NCI-H226 (cell line): ENCODE measurements at places on chromosomes 4 and X.

DNA sequence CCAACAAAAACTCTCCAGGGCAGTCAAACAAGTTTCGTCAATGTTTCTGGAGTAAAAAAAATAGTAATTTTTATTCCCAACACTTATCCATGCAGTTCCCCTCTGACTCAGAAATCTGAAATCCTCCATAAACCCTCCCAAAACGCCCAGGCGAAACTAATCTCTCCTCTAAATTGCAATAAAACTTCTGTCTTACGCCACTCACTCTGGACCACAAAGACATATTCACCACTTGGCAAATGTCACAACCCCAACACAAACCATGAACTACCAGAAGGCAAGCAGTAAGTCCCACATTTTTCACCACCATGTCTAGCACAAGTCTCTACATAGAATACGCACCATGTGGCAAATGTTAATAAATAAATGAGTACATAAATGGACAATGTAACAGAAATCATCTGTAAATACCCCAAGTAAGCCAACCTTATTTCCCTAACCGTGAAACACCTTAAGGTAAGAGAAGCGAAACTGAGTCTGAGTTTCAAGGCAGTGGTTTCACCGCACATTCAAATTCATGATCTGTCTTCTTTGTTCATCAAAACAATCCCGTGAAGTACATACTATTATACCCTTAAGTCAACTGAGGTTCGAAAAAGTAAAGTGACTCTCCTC lies 1.6 kb downstream of the PAPSS1 start:
- no peak for DNase-seq

DNA sequence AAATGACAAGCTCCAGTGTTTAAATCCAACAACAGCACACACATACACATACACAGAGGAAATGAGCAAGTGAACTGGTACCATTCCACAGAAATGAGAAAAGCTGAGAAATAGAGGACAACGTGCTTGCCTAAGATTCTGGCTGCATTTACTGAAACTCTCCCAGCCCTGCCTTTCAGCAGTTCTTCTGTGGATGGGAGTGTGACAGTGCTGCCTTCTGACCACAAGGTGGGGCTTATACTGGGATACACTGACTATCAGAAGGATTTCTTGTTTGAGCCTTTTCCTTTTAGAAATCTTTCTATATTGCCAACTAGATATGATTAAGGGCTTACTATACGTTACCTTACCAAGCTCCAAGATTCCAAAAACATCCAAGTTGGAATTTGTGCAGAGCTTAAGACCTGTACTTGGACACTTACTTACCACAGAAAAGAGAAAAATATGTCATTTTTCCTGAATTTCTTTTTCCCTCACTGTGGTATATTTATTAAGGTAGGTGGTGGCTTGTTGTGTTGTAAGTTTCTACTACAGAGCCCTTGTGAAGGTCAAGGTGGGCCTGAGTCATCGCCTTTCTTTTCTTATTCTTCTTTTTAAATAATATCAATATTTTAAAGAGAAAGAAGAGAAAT lies 10.7 kb upstream of the CXCL8 start:
- DNase-seq, result peak; percentile 59

DNA sequence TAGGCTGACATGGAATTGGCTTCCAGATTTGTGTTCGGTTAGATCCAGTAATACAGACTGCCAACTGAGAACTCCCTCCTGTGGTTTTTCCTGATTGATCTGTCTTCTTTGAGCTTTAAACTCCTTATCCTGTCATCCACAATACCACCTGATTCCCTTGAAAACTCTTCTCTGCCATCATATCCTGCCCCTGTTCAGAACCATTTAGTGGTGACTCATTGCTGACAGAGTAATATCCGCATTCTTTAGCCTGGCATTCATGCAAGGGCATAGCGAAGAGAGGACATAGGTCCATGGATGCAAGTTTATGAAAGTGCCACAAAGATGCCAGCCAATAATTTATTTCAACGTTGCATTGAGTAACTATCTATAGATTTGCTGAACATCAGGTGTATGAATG lies 76.6 kb downstream of the ITIH6 start:
- peak; percentile 33 for DNase-seq

GRCh38 chr4:53431052-53431451 lies 53.6 kb downstream of the FIP1L1 start:
- no peak for DNase-seq

GRCh38 chr4:11720292-11720691 lies 291.6 kb upstream of the HS3ST1 start:
- no peak for DNase-seq

DNA sequence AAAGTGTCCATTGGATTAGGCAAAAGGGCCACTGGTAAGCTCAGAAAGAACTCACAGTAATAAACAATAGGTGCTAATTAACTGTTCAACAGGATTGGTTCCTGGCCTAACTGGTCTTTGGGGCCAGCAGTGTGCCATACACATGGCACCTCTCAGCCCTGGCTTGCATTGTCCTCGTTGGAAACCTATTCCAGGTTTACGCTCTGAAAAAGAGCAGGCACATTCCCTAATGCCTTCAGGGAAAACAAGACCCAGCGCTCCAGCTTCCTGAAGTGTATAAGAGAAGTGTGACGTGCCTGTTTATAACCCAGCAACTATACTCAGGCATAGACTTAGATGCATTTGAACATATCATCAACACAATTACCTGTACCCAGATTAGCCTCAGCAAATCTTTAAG lies 51.9 kb upstream of the RBM47 start:
- DNase-seq, result no peak

- DNase-seq, result no peak
These were observed 112.2 kb downstream of the ZAR1 start for GRCh38 chr4:48602222-48602621.

GRCh38 chr4:40648131-40648530 lies 18.5 kb upstream of the RBM47 start:
- no peak for DNase-seq
